ENCODE measurements at places on chromosomes 1 and 21.

GRCh38 chr1:12368646-12369045, 138.8 kb downstream of the VPS13D start:
- no peak for DNase-seq

DNA sequence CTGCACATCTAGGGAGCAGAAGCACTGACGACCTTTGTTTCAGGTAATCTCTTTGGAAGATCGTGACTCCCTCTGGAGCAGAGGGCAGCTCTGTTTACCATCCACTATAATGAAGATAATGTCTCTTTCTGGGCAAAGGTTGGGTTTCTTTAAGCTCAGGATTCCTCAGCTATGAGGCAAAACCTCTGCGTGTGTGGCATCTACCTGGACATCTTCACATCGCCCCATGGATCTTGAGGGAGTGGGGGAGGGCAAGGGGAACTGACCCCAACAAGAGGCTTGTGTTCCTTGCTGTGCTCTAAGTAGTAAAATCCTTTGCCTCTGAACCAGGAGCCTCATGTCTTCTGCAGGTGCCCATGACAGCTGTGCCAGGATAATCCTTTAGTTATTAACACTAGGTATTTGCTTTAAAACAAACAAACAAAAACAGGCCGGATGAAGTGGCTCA, 19.6 kb downstream of the SPATA45 start:
- no peak for DNase-seq

- no peak for DNase-seq
Measured at GRCh38 chr1:67367370-67368045, 59.8 kb downstream of the IL12RB2 start.

DNA sequence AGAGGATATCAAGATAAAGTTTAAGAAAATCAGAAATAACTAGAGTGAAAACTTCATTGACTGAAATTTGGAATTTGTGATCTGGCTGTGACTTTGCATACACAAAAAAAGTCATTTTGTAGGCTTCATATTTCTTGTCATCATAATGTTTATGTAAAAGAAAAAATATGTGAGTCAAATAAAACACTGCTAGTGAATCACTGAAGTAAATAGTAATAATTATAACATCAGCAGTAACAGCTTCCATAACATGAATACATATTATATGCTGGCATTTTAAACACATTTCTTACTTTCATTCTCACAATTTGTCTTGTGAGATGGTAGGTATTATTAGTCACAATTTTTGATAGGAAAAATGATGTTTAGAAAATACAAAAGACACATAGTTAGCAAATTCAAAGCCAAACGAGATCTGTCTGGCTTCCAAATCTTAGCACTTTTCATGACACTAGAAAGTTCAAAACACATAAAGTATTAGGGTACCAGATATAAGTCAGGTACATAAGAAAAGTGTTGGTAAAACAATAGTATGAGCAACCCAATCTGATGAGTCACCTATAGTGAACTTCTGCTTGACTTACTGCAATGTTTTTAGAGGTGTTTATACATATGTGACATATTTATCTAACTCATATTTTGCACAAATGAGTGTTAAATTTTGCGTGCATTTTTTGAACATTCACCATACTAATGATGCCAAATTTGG, 241.0 kb upstream of the SNX7 start:
- no peak for DNase-seq
